Activated T-helper 2 cell treated with anti-CD3 and anti-CD28 coated beads, Interferon-gamma antibody, Interleukin-2, Interleukin-4, amounts not matched to agents 10 μg/mL and 5 μg/mL and 100 μg/mL, durations not matched to agents 14 hours and 24 hours and 36 hours (primary cell): ENCODE measurements at places on chromosomes 5 and 9. TPM values are rescaled to one million over a fixed set of nuclear protein-coding genes. Genes with fewer than 3 reads are reported as not detected.

The SV2C gene
- total RNA-seq, result 0.05 and 0.32 TPM in 2 replicates

The PTGES gene
- 0.34 and 0.39 TPM in 2 replicates for total RNA-seq

The PTGDS gene
- total RNA-seq, result not detected in 2 replicates

The UBE2QL1 gene
- 0.67 and 0.68 TPM in 2 replicates for total RNA-seq

DNA sequence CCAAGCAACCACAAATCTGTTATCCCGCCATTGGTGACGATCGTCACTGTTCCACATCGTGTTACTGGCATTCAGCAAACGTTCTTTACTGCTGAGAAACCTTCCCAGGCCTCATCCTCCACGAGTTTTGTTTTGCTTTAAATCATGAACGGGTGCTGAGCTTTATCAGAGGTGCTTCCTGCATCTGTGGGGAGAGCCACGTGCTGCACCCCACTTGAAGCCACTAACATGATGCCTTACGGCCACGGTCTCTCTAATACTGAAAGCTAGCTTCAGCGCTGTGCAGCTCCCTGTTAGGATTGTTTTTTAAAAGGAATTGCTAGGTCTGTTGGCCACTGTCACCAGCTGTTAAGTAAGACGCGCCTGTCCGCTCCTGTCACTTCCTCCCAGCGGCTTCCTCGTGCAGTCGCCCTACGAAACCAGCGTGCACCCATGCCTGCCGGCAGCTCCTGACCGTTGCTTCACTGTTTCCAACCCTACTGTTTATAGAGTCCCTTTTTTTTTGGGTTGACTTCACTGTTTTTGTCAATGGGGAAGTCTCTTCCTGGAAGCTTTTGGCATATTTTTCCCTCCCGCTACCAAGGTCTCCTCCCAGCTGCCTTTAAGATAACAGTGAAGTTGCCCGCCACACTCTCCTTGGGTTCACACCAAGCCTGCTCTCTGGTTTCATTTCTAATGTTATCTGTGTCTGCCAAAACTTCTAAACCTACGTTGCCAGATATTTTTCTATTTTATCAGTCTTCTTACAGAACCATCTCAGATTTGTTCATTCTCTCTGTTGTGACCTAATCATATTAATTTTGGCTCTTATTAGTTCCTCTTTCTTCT is 20.3 kb downstream of the LPCAT1 start:
- no peak overlapping the region for H3K4me3 ChIP-seq
- peaks cover 6% of the 10 kb centered on the region for H3K4me1 ChIP-seq
- no peak overlapping the region for H3K27ac ChIP-seq
- H3K27me3 ChIP-seq, result no peaks in the 10 kb centered on the region

GRCh38 chr5:95824747-95825146 is 2.2 kb upstream of the GLRX start:
- H3K27ac ChIP-seq, result peak overlapping the region; percentile 80
- no peaks in the 10 kb centered on the region for H3K36me3 ChIP-seq
- DNase-seq, result no peak

- H3K36me3 ChIP-seq, result no peaks in the 10 kb centered on the region
- H3K27me3 ChIP-seq, result peaks cover 3% of the 10 kb centered on the region
- H3K27ac ChIP-seq, result no peak overlapping the region
- H3K4me3 ChIP-seq, result no peak overlapping the region
- H3K4me1 ChIP-seq, result no peaks in the 10 kb centered on the region
- no peak for DNase-seq
These were observed 28.8 kb downstream of the C5 start for GRCh38 chr9:121021301-121021700.

DNA sequence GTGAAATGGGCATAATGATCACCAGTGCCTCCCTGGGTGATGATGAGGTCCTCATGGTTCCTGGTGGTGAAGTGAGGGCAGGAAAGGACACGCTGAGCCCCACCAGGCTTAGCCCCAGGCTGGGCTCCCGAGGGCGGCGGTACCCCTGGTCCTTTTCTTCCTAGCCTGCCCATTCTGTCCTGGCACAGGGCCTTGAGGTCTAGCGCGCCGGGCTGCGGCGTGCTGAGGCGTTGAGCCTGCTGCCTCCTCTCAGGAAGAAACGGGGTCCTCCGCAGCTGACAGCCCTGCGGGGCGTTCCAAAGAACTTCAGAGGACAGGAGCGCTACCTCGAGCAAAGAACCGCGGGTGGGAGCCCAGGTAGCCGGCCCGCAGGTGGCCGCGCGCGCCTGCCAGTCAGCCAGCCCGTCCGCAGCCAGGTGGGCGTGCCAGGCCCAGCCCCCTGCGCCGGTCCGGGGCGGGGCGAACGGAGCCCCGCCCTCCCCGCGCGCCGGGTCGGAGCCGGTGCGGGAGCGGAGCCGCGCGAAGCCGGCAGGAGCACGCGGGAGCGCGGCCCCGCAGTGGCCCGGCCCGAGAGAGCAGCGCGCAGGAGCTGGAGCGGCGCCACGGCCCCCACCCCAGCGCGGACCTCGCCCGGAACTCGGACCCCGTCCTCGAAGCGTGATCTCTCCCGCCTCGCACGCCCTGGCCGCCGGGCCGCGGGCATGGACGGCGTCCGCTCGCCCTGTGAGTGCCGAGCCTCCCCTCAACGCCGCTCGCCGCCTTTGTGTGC is at the start of gene WNK2:
TSS of gene WNK2 (plus strand) at position 477 of the 769 bp plus-strand sequence. CDS start 791 bp downstream, outside the sequence.
- DNase-seq, result peak; percentile 26
- peak within 1 kb of the TSS; percentile 70 for H3K4me3 ChIP-seq
- no peaks in the 10 kb centered on the region for H3K4me1 ChIP-seq
- no peak within 1 kb of the TSS for H3K27ac ChIP-seq
- H3K27me3 ChIP-seq, result peaks cover 47% of the 10 kb centered on the region

DNA sequence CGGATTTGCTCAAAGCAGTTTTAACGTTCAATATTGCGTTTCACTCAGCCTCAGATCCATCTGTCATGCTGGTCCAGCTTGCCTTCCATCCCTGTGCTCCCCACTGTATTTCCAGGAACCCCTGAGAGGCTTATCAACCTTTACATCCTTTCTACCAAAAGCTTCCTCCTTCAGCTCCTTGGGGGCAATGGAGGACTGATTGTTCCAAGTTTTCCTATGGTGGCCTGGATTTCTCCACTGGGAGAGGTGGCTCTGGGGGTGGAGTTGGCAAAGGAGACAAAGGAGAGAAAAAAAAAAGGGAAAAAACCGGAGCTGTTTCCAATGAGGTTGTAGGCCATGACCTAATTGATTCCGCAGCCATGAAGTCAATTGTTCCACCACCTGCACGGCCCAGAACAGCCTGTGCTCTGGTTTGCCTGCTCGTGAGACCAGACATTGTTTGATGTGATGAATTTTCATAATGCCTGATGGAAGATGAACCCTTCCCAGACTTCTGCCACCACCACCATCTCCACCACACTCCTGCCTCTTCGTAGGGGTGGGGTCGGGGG is 54.1 kb downstream of the ABLIM3 start:
- H3K36me3 ChIP-seq, result no peaks in the 10 kb centered on the region
- H3K4me1 ChIP-seq, result no peaks in the 10 kb centered on the region
- H3K27me3 ChIP-seq, result peaks cover 10% of the 10 kb centered on the region
- no peak overlapping the region for H3K4me3 ChIP-seq
- no peak overlapping the region for H3K27ac ChIP-seq

DNA sequence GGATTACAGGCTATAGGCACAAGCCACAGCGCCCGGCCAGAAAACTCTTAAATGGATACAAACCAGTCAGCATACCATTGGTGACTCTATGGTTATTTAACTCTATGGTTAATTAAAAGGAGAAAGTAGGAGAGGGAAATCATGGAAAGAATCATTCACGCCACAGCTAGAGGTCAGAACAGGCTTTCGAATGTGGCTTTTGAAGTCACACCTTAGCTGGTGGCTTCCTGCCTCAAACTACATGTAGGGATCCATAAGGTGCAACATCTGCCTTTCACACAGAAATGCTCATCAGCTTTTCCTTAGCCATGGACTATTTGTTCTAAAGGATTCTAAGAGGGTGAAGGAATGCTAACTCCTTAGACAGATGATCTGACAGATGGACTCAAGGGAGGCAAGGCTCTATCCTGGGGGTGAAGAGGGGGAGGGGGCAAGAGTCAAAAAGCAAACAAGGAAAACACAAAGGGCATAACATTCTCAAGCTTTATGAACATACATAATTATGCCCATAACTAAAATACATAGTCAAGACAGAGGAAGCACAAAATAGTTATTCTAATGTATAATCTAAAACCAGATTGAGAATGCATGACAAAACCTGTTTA is 130.9 kb downstream of the EFNA5 start:
- no peaks in the 10 kb centered on the region for H3K36me3 ChIP-seq
- H3K4me3 ChIP-seq, result no peak overlapping the region
- H3K27me3 ChIP-seq, result peaks cover 12% of the 10 kb centered on the region
- no peak for DNase-seq

DNA sequence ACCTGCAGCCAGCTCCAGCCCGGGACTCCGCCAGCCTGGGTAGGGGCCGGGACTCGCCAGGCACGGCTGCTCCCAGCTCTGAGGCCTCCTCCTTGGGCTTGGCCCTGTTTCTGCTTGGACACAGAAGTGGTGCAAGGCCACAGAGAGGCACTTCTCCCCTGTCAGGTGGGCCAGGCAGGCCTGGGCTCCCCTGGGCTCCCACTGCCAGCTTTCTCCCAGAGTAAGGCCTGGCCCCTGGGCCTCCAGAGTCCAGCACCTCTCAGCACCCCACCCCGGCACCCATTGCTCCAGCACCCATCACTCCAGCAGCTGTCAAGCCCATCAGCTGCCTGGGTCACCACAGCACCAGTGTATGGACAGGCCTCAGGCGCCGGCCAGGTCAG is 71.1 kb upstream of the LRRTM2 start:
- no peak overlapping the region for H3K27ac ChIP-seq
- no peak for DNase-seq
- H3K4me3 ChIP-seq, result no peak overlapping the region
- peaks cover under 1% of the 10 kb centered on the region for H3K4me1 ChIP-seq

DNA sequence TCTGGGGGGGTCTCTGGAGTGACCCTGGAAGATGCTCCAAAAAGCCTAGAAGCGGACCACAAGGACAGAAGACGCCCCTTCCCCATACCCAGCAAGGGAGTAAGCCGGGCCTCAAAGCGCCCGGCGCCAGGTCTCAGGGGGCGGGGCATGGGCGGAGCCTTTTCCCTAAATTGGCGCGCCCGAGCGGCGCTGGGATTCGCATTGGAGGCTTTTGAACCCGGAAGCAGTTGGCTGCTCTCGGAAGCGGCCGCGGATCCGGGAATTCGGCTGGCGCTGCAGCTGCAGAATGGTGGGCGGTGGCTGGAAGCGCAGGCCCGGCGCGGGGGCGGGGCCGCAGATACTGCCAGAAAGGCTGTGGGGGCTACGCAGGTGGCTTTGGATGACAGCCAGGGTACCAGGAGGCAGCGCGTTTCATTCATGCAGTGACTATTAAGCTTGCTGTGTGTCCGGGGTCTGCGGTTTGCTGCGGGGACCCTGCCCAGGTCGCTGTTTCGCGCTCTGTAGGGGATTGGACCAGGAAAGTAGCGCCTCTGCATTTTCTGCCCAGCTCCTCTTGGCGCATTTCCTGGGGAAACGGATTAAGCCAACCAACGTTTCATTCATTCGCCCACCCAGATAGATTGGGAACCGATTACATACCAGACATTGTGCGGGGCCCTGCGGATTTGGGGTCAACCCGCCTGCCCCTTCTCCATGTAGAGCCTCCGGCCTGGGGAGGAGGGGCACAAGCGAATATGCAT is 83.0 kb upstream of the FREM1 start:
- peaks cover 10% of the 10 kb centered on the region for H3K27me3 ChIP-seq
- H3K4me3 ChIP-seq, result peak overlapping the region; percentile 64
- H3K36me3 ChIP-seq, result no peaks in the 10 kb centered on the region

DNA sequence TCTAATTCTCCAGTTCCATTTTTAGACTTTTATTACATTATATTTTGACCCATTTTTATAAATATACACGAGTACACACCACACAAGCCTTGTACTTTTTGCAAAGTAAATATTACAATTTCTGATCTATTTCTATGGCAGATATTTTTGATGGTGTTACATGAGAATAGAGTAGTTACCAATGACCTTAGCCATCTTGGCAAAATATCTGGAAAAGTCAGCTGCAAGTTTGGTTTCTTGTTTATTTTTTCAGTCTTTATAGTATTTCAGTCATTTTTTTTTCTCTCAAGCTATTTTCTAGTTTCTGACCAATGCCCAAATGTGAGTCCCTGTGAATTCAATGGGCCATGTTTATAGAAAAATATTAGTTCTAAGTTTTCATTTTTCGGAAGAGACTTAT is 64.0 kb upstream of the TMC1 start:
- H3K27me3 ChIP-seq, result peaks cover 3% of the 10 kb centered on the region
- H3K27ac ChIP-seq, result no peak overlapping the region
- no peaks in the 10 kb centered on the region for H3K36me3 ChIP-seq
- peaks cover 9% of the 10 kb centered on the region for H3K4me1 ChIP-seq
- H3K4me3 ChIP-seq, result no peak overlapping the region

DNA sequence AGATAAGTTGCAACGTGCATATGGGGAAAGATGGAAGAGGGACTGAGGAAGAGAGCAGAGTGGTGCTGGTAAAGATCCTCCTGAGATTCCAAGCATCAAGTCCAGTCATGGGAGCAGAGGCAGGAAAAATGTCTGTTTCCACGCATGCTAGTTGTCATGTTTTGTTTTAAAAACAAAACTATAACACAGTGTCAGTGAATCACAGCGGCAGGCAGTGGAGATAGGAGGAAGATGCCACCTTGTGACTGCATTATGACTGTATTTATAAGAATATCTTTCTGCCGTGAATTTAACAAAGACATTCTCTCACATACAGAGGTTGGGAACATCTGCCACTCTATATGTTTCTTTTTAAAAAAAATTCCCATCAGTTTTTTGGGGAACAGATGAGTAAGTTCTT is 3.7 kb upstream of the SVEP1 start:
- H3K27me3 ChIP-seq, result peaks cover 28% of the 10 kb centered on the region
- no peak overlapping the region for H3K4me3 ChIP-seq
- no peak for DNase-seq

GRCh38 chr9:82957529-82958379 is 105.2 kb downstream of the RASEF start:
- H3K27ac ChIP-seq, result no peak overlapping the region
- DNase-seq, result no peak
- no peak overlapping the region for H3K4me3 ChIP-seq
- H3K36me3 ChIP-seq, result no peaks in the 10 kb centered on the region
- H3K4me1 ChIP-seq, result no peaks in the 10 kb centered on the region

DNA sequence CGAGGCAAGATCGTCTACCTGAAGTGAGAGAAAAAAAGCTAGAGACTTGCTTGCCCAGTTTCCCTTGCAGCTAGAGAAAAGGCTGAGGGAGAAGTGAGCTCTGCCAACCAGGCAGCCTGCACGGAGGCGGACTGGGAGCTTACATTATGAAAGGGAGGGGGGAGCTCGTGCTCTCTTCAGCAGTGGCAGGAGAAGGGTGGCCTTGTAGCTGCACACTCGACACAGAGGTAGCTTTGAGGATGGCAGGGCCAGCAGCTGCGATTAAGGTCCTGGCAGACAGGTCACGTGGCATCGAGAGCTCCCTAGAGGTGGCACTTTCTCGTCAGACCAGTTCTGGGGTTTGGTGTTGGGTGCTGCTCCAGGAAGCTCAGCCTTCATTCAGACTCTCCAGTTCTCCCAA is 26.7 kb downstream of the APBA1 start:
- peaks cover 10% of the 10 kb centered on the region for H3K27me3 ChIP-seq
- no peak overlapping the region for H3K4me3 ChIP-seq
- H3K4me1 ChIP-seq, result no peaks in the 10 kb centered on the region
- no peaks in the 10 kb centered on the region for H3K36me3 ChIP-seq
- DNase-seq, result no peak

- no peak overlapping the region for H3K27ac ChIP-seq
- no peak overlapping the region for H3K4me3 ChIP-seq
- H3K27me3 ChIP-seq, result no peaks in the 10 kb centered on the region
- no peak for DNase-seq
- peaks cover 55% of the 10 kb centered on the region for H3K36me3 ChIP-seq
These were observed 14.4 kb downstream of the F2RL2 start for GRCh38 chr5:76608833-76609232.

- no peaks in the 10 kb centered on the region for H3K36me3 ChIP-seq
- peaks cover 4% of the 10 kb centered on the region for H3K4me1 ChIP-seq
- peaks cover 3% of the 10 kb centered on the region for H3K27me3 ChIP-seq
- DNase-seq, result no peak
- no peak overlapping the region for H3K4me3 ChIP-seq
- no peak overlapping the region for H3K27ac ChIP-seq
These were observed 17.7 kb upstream of the FAM174A start for GRCh38 chr5:100517301-100517974.
